ENCODE measurements at places on chromosomes 2 and 18.

- DNase-seq, result no peak
These were observed 158.7 kb upstream of the ZC3H15 start for GRCh38 chr2:186327251-186327868.

- DNase-seq, result peak; percentile 3
These were observed 775.3 kb downstream of the CPS1 start for GRCh38 chr2:211331736-211332135.

- DNase-seq, result no peak
These were observed 693.3 kb upstream of the CDH7 start for GRCh38 chr18:65057439-65058083.

DNA sequence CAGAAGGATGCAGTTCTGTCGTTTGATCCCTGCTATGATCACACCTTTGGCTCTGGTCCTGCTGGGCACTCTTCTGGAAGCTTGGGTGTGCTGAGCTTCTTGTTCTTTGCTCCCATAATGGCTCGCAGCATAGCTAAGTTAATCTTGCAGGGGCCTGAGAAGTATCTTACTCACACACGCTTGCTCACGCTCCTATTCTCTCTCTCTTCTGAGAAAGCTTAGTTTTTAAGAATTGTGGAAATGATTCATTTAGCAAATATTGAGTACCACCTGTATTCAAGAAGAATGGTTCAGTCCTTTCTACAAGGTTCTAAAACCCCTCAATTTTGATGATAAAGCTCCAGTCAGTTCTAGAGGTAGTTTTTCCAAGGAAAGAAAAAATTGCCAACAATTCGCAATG, 40.6 kb downstream of the XRCC5 start:
- DNase-seq, result no peak

DNA sequence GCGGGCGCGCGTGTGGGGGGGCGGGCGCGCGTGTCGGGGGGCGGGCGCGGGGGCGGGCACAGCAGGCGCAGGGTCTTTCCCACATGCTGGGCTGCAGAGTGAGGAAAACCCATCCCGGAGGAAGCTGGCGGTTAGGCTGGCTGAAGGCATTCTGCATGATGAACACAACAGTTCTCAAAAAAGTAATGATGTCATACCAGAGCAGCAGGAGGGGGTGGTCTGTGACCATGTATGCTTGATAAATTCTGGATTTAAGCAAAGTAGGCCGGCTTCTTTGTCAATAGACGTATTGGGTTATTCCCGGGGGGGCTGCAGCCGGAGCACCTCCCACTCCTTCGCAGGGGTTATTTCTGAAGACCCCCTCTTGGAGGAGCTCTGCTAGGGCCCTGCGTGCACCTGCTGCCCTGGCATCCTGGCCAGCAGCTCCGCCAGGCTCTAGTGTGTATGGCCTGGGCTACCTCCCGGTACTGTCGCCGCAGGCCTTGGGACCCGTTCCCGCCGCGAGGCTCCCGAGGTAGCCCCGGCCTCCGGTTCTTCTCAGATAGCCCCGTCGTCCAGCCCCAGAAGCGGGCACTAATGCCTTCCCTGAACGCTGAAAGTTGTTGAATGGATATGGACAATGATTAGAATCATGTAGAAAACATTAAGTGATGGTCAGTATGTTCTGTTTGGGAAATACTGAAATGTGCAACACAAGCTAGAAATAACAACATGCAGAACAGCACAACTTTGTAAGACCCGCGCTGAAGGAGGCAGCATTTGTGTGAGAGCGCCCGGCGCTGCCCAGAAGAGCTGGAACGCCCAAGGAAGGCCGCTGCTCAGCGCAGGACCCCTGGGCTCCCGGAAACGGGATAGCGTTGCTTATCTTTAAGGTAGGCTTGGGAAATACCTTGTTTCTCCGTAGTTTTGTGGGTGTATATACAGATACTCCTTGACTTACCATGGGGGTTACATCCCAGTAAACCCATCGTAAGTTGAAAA, 101.4 kb upstream of the RAB6C start:
- DNase-seq, result peak; percentile 48
